Urothelium cell line (cell line): ENCODE measurements at places on chromosomes 4 and X.

- DNase-seq, result no peak
Measured at GRCh38 chr4:18042754-18043153, 21.2 kb upstream of the LCORL start.

DNA sequence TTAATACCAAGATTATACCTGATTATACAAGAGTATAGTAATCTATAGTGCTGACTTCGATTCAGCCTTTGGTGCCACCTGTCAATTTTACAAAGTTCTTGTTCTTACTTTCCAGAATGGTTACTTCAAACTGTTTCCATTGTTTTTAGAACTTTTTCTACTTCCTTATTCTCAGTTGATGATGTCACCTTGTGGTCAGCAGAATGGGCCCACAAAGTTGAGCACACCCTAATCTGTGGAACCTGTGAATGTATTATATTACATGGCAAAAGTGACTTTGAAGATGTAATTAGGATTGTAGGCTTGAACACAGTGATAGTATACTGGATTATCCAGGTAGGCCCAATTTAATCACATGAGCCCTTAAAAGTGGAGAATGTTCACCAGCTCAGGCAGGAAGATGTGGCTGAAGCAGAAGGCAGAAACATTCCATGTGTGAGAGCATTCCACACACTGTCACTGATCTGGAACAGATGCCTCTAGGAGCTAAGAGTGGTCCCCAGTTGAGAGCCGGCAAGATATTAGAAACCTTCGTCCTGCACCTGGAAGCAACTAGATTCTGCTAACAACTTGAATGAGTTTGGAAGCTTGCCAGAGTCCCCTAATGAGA is 6.3 kb upstream of the SGMS2 start:
- DNase-seq, result no peak

GRCh38 chrX:71178908-71179307 is 34.3 kb downstream of the NLGN3 start:
- peak; percentile 50 for DNase-seq

DNA sequence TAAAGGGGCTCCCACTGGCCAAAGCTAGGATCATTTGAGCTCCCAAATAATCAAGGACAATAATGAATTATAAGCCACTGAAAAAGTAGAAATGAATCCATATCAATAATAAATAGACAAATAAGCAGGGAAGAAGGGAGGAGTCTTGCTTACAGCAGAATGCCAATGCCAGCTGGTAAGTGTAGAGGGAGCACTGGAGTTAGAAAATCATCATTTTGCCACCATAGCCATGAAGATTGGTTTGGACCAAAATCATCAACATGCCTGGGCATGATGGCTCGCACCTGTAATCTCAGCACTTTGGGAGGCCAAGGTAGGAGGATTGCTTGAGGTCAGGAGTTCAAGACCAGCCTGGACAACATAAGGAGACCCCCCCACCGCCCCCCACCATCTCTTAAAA is 20.4 kb upstream of the SH3KBP1 start:
- DNase-seq, result no peak

GRCh38 chr4:3471886-3472285 is 8.8 kb downstream of the DOK7 start:
- DNase-seq, result no peak

- DNase-seq, result no peak
Measured at GRCh38 chrX:65902011-65902410, 137.9 kb downstream of the VSIG4 start.

DNA sequence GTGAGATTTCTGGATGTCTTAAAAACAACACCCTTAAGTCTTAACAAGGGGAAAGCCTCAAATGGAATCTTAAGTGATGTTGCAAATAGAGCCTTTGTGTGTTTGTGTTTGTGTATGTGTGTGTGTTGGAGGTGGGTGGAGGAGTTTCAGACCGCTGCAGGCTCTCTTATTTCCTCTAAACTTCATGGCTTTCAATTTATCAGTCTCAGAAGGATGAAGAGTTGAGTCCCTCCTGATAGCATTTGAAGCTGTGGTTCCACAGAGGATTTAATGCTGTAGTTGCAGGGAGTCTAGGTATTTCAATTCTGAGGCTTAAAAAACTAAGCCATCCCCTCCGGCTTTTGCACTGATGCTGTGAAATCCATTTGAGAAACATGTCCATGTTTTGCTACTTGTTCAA is 4.3 kb upstream of the AGA start:
- no peak for DNase-seq

DNA sequence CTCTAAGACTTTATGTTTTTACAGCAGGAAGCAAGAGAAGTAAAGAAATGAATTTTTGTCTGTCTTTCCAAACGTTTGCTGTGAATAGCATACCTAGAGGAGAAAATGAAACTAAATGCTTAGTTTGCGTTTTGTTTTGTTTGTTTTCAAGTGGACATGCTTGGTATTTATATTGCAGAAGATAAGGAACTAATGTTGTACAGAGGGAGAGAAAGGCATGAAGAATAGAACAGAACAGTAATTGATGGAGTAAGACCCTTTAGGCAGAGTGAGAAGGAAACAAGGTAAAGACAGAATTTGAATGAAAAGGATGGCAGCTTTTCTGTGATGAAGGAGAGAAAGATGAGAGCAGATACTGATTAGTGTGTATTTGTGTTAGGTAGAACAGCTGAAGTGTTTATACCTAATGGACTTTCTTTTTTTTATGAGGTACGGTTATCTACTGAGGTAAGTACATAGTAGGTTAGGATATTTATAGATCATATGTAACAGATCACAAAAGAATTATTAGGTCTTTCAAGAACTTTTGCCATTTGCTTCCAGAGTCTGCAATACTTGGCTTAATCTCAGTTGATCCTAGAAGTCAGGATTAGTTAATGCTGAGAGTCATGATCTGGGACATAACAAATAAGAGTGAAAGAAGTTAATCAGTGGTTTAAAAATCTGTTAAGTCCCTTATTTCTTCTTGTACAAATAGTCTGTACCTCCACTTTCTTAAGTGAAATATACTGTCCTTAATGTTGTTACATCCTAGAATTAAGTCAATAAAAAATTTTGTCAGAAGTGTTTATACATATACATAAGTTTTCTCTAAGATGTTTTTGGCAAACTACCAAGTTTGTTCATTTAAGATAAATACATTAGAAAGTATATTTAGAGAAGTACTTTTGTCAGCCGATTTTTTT is 36.8 kb downstream of the FABP2 start:
- no peak for DNase-seq

- DNase-seq, result no peak
Measured at GRCh38 chr4:141540643-141541042, 95.7 kb upstream of the IL15 start.

DNA sequence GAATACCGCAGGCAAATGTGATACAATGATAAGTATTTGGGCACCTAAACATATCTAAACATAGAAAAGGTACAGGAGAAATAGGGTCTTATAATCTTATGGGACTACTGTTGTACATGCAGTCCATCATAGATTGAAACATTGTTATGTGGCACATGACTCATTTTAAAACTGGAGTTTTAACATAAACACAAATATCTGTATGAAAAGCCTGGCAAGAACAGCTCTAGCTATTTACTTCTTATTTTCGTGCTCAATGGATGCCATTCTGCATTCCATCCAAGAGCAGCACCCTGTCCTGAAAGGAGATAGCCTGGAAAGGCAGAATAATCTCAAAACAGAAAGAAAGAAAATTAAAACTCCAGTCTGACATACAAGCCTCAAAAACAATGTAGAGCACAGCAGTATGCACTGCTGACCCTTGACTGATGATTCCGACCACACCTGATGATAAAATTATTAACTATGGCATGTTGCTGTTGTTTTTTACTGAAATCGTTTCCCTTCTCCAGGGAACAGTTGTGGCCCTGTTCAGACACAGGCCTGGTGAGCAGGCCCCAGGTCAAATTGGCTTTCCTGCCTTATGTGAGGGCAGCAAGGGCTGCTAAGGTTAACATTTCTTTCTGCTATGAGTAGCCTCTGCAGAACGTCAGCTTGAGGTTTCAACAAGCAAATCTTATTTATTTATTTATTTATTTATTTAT is 152.7 kb downstream of the APBB2 start:
- DNase-seq, result no peak

DNA sequence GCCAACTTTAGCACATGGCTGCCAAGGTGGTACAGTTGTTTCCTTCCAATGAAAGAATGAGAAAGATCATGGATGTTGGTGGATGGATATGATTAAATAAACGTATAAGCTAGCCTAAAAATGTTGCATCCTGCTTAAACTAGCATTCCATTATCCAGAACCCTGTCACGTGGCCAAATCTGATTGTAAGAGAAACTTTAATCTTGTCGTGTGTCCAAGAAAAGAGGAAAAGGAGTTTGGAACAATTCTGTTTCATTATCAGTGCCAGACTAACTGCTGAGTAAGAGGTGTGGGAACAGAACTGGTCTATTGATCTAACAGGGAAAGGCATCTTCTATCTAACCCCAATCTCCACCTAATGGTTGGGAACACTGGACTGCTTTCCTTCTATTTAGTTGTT is 325.2 kb upstream of the BMP3 start:
- no peak for DNase-seq

- peak; percentile 73 for DNase-seq
Measured at GRCh38 chr4:114383721-114384120, 214.9 kb upstream of the UGT8 start.

- DNase-seq, result no peak
Measured at GRCh38 chr4:137609718-137610430, 77.6 kb upstream of the PCDH18 start.

DNA sequence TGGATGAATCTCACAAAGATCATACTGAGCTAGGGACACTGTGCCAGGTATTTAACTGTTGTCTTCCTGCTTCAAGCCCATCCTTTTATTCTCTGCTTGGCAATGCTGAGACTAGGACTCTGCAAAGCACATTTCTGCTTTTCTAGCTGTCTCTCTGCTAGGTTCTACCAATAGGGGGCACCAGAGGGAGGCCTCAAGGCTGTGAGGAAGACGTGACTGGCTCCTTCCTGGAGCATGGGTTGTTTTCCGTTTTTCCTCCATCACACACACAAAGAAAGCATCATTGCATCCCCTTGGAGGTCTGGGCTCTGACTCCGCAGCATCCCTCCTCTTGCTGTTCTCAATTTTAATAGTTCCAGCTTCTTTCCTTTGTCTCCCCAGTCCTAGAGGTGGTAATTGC is 10.9 kb upstream of the DCTD start:
- DNase-seq, result no peak
